ENCODE measurements at places on chromosomes 2 and 18. TPM values are rescaled to one million over a fixed set of nuclear protein-coding genes. Genes with fewer than 3 reads are reported as not detected.

GRCh38 chr2:165623783-165624469 lies 154.4 kb downstream of the CSRNP3 start:
- no peaks in the 10 kb centered on the region for H3K27me3 ChIP-seq
- no peak overlapping the region for H3K27ac ChIP-seq
- DNase-seq = no peak
- no peaks in the 10 kb centered on the region for H3K36me3 ChIP-seq

GRCh38 chr2:231640241-231640640 lies 47.6 kb downstream of the TEX44 start:
- H3K27ac ChIP-seq = peak overlapping the region; percentile 74
- no peak for DNase-seq
- H3K4me1 ChIP-seq = peaks cover 40% of the 10 kb centered on the region
- H3K27me3 ChIP-seq = no peaks in the 10 kb centered on the region
- no peaks in the 10 kb centered on the region for H3K36me3 ChIP-seq
- no peak overlapping the region for H3K4me3 ChIP-seq

GRCh38 chr18:65808759-65809158 lies 57.9 kb downstream of the CDH7 start:
- no peak for DNase-seq
- H3K27me3 ChIP-seq = no peaks in the 10 kb centered on the region
- no peaks in the 10 kb centered on the region for H3K4me1 ChIP-seq

GRCh38 chr2:107383691-107384090 lies 443.0 kb upstream of the RGPD4 start:
- DNase-seq = no peak
- H3K27me3 ChIP-seq = no peaks in the 10 kb centered on the region
- H3K4me3 ChIP-seq = no peak overlapping the region
- H3K4me1 ChIP-seq = no peaks in the 10 kb centered on the region

GRCh38 chr2:2933426-2933825 lies 444.2 kb downstream of the EIPR1 start:
- no peaks in the 10 kb centered on the region for H3K4me1 ChIP-seq
- no peaks in the 10 kb centered on the region for H3K27me3 ChIP-seq
- no peak for DNase-seq
- H3K27ac ChIP-seq = no peak overlapping the region
- H3K4me3 ChIP-seq = no peak overlapping the region

DNA sequence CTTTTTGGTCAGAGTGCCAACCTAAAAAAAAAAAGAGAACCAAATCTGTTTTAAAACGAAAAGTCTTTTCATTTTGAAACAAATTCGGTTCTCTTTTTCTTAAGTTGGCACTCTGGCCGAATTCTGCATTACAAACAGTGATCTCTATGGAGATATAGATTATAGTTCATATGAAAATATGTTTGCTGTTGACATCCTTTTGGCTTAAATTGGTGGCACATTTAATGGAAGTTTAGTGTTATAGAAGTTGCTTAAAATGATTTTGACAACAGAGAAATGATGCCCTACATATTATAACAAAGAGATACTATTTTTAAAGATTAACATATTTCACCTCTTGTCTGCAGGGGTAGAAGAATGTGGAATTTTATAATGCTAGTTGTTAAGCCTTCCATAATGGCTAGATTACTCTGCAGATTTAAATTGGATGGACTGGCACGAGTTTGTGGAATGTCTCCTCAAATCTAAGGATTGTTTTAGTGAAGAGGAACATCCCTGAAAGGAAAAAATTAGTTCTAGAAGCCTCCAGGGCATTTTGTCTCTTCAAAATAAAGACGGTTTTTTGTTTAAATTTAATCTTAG lies 222.9 kb upstream of the CDH2 start:
- no peak overlapping the region for H3K27ac ChIP-seq
- no peaks in the 10 kb centered on the region for H3K36me3 ChIP-seq
- H3K27me3 ChIP-seq = peaks cover 14% of the 10 kb centered on the region

DNA sequence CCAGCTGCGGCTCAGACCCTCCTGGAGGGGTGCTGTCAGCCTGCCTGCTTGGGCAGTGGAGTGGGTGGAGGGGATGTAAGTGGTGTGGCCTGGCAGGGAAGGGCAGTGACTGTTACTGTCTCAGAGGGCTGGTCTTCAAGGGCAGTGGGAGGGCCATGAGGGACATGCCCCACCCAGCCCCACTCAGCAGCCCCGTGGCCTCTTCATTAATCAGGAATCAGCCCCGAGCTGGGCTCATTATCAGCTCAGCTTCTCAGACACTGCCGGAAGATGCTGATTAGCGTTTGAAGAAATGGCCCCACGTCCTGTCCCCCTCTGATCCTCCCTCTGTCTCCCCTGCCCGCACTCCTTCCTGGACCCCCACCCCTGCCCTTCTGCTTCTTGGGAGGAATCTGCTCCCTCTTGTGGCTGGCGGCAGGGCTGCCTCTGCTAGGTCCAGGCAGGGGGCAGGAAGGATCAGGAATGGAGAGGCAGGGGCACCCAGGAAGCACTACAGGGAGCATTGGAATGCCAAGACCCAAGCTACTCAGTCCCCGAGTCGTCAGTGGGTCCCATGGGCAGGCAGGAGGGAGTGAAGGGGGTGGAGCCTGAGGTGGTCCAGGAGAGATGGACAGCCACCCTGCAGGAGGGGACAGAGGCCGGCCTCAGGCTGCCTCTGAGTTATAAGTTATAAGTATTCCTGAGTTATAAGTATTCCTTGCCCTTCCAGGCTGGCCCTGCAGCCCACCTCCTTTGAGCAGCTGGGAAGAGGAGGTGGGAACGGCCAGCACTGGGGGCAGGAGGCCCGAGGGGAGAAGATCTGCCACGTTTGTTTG lies 7.0 kb downstream of the ASIC4 start:
- H3K4me1 ChIP-seq = peaks cover 15% of the 10 kb centered on the region
- no peaks in the 10 kb centered on the region for H3K36me3 ChIP-seq
- no peak for DNase-seq
- peaks cover 25% of the 10 kb centered on the region for H3K27me3 ChIP-seq

DNA sequence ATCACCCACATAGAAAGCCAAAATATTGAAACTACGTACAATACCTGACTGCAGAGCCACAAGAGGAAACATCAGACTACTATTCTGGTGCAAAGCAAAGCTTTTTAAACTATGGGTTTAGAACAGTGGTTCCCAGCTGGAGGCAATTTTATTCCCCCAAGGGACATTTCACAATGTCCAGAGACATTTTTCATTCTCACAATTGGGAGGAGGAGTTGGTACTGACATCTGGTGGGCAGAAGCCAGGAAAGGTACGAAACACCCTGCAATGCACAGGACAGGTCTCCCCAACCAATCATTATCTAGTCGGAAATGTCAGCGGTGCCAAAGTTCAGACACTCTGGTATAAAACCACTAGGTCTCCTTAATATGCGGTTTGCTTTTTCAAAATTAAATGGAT lies 88.4 kb upstream of the ARL5A start:
- no peak overlapping the region for H3K4me3 ChIP-seq
- H3K27ac ChIP-seq = no peak overlapping the region

- peaks cover 5% of the 10 kb centered on the region for H3K27me3 ChIP-seq
- H3K4me1 ChIP-seq = no peaks in the 10 kb centered on the region
- H3K4me3 ChIP-seq = no peak overlapping the region
- H3K36me3 ChIP-seq = no peaks in the 10 kb centered on the region
- no peak for DNase-seq
- no peak overlapping the region for H3K27ac ChIP-seq
These were observed 29.0 kb downstream of the CFAP210 start for GRCh38 chr2:169664978-169665930.

GRCh38 chr2:26770986-26771586 lies 7.0 kb downstream of the SLC35F6 start:
- DNase-seq = no peak
- peak overlapping the region; percentile 84 for H3K27ac ChIP-seq
- no peaks in the 10 kb centered on the region for H3K27me3 ChIP-seq
- peaks cover 7% of the 10 kb centered on the region for H3K36me3 ChIP-seq

DNA sequence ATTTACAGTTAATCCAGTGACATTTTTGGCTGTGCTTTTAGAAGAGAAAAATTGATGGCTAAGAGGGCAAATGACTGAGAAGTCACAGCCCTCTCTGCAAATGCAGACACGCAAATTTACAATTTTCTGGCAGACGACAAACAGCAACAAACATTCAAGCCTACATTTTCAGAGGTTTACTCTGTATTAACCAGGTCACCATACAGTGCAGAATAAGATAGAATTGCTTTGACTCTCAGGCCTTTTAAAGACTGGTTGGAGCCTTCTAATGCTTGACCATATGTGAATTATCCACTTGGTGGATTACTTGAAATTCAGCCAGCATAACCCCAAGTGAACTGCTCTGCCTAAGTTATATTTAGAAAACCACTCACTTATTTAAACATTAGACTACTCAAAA lies 280.9 kb upstream of the STON1 start:
- no peak overlapping the region for H3K4me3 ChIP-seq
- H3K27ac ChIP-seq = peak overlapping the region; percentile 76
- no peak for DNase-seq
- H3K4me1 ChIP-seq = peaks cover 21% of the 10 kb centered on the region
- H3K27me3 ChIP-seq = no peaks in the 10 kb centered on the region

GRCh38 chr2:45332094-45332493 lies 279.0 kb downstream of the SRBD1 start:
- no peaks in the 10 kb centered on the region for H3K27me3 ChIP-seq
- no peaks in the 10 kb centered on the region for H3K36me3 ChIP-seq
- no peak overlapping the region for H3K27ac ChIP-seq
- peaks cover 16% of the 10 kb centered on the region for H3K4me1 ChIP-seq
- no peak overlapping the region for H3K4me3 ChIP-seq
- DNase-seq = no peak

DNA sequence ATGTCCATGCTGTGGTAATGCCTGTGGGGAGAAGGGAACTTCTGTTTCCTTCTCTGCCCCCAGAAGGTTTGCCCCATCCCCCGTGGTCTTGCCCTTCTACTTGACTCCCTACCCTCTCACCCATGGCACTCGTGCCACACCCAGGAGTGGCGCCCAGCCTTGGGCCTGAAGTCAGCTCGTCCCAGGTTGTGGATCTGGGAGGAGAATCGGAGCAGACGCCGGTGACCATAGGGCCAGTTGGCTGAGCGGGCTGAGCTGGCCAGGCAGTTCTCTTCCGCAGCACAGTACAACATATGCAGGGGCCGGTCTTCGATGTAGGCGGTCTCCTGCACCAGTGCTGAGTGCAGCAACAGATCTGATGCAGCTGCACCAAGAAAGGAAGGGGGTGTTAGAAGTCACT lies 4.7 kb downstream of the HTRA2 start:
- no peak for DNase-seq
- H3K36me3 ChIP-seq = peaks cover 2% of the 10 kb centered on the region
- H3K4me1 ChIP-seq = peaks cover 17% of the 10 kb centered on the region
- H3K27me3 ChIP-seq = no peaks in the 10 kb centered on the region
- H3K4me3 ChIP-seq = no peak overlapping the region
- no peak overlapping the region for H3K27ac ChIP-seq

DNA sequence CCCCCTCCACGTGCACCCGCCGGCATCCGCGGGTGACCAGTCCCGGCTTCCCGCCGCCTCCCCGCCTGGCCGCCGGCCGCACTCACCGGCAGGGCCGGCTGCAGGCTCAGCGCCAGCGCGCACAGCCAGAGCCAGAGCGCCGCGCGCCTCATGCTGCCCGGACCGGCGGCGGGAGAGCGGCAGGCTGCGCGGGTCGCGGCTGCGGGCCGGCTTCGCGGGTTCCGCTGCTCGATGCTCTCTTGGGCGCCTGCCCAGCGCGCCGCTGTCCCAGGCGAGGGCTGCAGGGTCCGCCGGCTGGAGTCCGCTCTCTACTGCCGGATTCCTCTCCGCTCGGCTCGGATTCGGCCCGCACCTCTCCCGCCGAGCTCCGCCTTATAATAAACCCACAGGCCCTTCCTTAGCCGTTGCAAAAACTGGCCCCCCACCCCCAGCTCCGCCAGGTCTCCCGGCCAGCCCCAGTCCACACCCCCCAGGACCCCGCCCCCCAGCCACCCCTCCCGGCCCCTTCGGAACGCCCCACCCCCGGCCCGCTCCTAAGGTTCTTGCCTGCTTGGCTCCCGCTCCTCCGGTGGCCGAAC lies at the start of gene SDC1:
Gene SDC1 (minus strand): TSS at position 415 of the 578 bp plus-strand sequence. CDS start 263 bp downstream, at position 152.
- H3K27ac ChIP-seq = peak within 1 kb of the TSS; percentile 34
- H3K4me1 ChIP-seq = peaks cover 27% of the 10 kb centered on the region
- no peaks in the 10 kb centered on the region for H3K36me3 ChIP-seq
- H3K27me3 ChIP-seq = no peaks in the 10 kb centered on the region
- DNase-seq = no peak
- peak within 1 kb of the TSS; percentile 71 for H3K4me3 ChIP-seq

DNA sequence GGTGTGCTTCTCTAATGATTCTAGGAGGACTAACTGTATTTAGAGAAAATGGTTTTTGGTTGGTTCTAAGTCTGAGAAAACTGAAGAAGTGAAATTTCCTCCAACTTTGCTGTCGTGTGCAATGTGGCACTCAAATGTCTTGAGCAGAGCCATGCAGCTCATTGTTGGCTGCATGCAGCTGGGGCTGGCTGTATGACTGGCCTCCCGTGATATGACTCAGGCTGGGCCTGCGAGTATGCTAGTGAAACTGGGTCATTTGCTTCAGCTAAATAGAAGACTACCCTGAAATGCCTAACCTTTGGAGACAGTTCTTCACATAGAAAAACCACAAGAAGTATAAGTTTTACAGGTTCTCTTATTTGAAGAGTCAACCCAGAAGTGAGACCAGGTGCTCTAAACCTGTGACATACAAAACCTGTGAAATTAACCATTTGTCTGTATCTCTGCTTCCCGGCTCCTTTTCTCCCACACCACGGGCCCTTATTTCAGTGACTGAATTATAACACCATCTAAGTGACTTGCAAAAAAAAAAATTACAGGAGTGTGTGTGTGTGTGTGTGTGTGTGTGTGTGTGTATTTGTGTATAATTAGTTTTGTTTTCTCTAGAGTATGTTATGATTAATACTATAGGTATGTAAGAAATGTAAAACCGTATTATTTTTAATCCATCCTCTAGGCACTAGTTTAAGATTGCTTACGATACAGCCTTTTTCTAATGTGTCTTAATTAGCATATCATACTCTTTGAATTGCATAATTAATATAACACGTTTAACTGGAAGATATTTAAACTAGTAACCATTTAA lies 15.9 kb downstream of the POLI start:
- no peak for DNase-seq
- peaks cover 14% of the 10 kb centered on the region for H3K4me1 ChIP-seq

DNA sequence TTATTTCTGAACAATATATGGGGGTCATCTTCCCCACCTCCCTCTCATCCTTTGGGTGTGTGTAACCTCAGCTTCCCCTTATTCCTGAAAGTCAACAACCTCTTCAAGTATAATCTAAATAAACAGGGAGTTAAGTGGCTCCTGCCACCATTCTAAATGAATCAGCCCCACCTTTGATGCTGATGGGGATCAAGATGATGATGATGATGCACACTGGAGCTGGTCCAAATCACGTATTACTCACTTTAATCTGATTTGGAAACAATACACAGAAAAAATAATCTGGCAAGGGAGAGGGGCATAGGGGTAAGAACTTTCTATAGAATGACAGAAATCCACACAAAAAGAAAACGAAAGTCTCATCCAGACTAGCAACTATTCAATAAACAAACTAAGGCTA lies 7.1 kb downstream of the ACVR1 start:
- H3K27me3 ChIP-seq = no peaks in the 10 kb centered on the region
- peaks cover 77% of the 10 kb centered on the region for H3K4me1 ChIP-seq
- no peak for DNase-seq
- no peak overlapping the region for H3K4me3 ChIP-seq

GRCh38 chr2:156333274-156333950 lies 891 bp upstream of the NR4A2 start:
- H3K27me3 ChIP-seq = peaks cover 22% of the 10 kb centered on the region
- DNase-seq = no peak
- H3K4me1 ChIP-seq = peaks cover 26% of the 10 kb centered on the region
- H3K36me3 ChIP-seq = no peaks in the 10 kb centered on the region
- peak overlapping the region; percentile 88 for H3K4me3 ChIP-seq

Gene SLC9A4
- total RNA-seq = not detected

Gene ACMSD
- total RNA-seq = not detected

Gene SLC40A1
- 11.4 TPM for total RNA-seq

Gene ADI1
- total RNA-seq = 54.0 TPM

Gene SPAG16
- total RNA-seq = 20.7 TPM

Gene ALPG
- total RNA-seq = not detected
